Regular cardiac myocyte (primary cell): ENCODE measurements at places on chromosomes 1 and 21. TPM values are rescaled to one million over a fixed set of nuclear protein-coding genes. Genes with fewer than 3 reads are reported as not detected.

Gene HAO2
- not detected in 2 replicates for total RNA-seq

Gene CACHD1
- 2.7 and 3.4 TPM in 2 replicates for total RNA-seq

Gene TNFAIP8L2
- not detected in 2 replicates for total RNA-seq

Gene ASCL5
- total RNA-seq = under 0.01 TPM in 1 of 2 replicates, not detected in the other

Gene KIAA0040
- total RNA-seq = 0.19 and 0.85 TPM in 2 replicates

Gene BCL2L15
- under 0.01 TPM in 2 replicates for total RNA-seq

Gene OR2T2
- not detected in 2 replicates for total RNA-seq

Gene ZBTB8OS
- 35.2 and 43.7 TPM in 2 replicates for total RNA-seq

Gene OR2L3
- total RNA-seq = not detected in 2 replicates

Gene MORN1
- 8.6 and 10.4 TPM in 2 replicates for total RNA-seq

Gene NPR1
- 0.19 and 0.85 TPM in 2 replicates for total RNA-seq

Gene SRP9
- 213 and 244 TPM in 2 replicates for total RNA-seq

Gene TBX19
- total RNA-seq = 0.58 and 1.1 TPM in 2 replicates

Gene CNKSR1
- total RNA-seq = 0.19 and 0.85 TPM in 2 replicates

Gene TEX50
- not detected in 2 replicates for total RNA-seq

Gene C1orf116
- under 0.01 TPM in 1 of 2 replicates, not detected in the other for total RNA-seq

Gene CELF3
- not detected in 2 replicates for total RNA-seq

Gene LRRC38
- total RNA-seq = 0.28 and 0.77 TPM in 2 replicates

Gene RBP7
- total RNA-seq = not detected in 2 replicates

Gene RCSD1
- 0.38 and 1.7 TPM in 2 replicates for total RNA-seq

Gene TRIM63
- under 0.01 TPM in 1 of 2 replicates, not detected in the other for total RNA-seq

Gene PMF1
- 17.8 and 35.7 TPM in 2 replicates for total RNA-seq

Gene KCNJ6
- under 0.01 and 0.56 TPM in 2 replicates for total RNA-seq

Gene FCGR2B
- not detected in 2 replicates for total RNA-seq

Gene KMO
- total RNA-seq = 0.56 and 0.96 TPM in 2 replicates

Gene GNPAT
- total RNA-seq = 44.5 and 53.9 TPM in 2 replicates

Gene DFFB
- total RNA-seq = 4.8 and 10.5 TPM in 2 replicates

Gene MIXL1
- total RNA-seq = not detected in 2 replicates

Gene C1orf74
- 3.7 and 4.2 TPM in 2 replicates for total RNA-seq

Gene PIK3R3
- 4.5 and 5.0 TPM in 2 replicates for total RNA-seq

Gene KRTAP13-2
- total RNA-seq = not detected in 2 replicates

Gene CFAP141
- not detected in 2 replicates for total RNA-seq

Gene SPATA45
- 1.1 TPM in 1 of 2 replicates, not detected in the other for total RNA-seq

Gene TEDDM1
- total RNA-seq = not detected in 2 replicates

Gene CREG1
- total RNA-seq = 33.4 and 164 TPM in 2 replicates

Gene CLCNKA
- total RNA-seq = not detected in 2 replicates

Gene F3
- total RNA-seq = 6.7 and 51.6 TPM in 2 replicates

Gene ADCY10
- 0.19 and 0.56 TPM in 2 replicates for total RNA-seq

Gene TNFRSF25
- 5.0 and 6.8 TPM in 2 replicates for total RNA-seq
